ENCODE measurements at places on chromosomes 5 and 9.

GRCh38 chr5:114419959-114420358, 58.1 kb downstream of the KCNN2 start:
- DNase-seq = no peak

GRCh38 chr5:54518818-54519508, 1.4 kb downstream of the SNX18 start:
- DNase-seq = no peak

DNA sequence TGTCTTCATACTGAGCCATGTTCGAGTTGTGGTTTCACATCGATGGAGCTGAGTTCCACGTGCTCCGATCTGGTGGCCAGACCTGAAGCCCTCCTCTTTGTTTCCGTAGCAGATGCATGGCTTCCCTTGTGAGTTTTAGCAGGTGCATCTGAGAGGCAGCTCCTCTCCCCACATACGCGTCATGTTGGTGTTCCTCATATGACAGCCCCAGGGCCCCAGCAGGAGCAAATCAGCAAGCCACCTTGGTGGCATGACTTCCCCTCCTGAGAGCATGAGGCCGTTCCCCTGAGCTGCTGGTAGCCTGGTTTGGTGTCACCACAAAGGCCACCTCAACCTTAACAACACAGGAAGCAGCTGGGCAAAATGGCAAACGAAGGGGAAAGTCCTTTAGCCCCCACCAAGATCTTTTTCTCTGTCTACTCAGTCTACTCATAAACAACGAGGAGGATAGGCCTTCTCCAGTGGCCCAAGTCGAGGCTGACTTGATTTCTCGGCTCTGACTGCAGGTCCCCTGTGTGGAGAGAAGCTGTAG, 5.9 kb downstream of the CYFIP2 start:
- no peak for DNase-seq

GRCh38 chr5:173018358-173018757, 34.8 kb downstream of the ATP6V0E1 start:
- DNase-seq = no peak

DNA sequence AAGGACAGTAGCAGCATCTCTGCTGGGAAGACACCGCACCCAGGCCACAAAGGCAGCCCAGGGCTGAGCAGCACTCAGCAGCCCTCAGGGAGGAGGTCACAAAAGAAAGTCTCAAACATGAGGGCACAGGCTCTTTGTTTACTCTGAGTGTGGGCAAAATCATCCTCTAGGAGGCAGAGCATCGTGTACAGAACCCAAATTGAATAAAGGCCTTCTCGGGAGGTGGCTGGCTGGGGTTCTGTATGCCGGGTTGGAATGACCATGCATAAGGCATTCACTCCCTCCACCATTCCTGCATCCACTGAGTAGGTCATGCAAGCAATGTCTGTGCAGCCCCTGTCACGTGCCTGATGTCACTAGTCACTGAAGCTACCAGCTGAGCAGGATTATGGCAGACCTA, 412.8 kb downstream of the SPOCK1 start:
- no peak for DNase-seq

GRCh38 chr9:113228130-113228665, 6.9 kb downstream of the SLC31A1 start:
- DNase-seq = no peak

DNA sequence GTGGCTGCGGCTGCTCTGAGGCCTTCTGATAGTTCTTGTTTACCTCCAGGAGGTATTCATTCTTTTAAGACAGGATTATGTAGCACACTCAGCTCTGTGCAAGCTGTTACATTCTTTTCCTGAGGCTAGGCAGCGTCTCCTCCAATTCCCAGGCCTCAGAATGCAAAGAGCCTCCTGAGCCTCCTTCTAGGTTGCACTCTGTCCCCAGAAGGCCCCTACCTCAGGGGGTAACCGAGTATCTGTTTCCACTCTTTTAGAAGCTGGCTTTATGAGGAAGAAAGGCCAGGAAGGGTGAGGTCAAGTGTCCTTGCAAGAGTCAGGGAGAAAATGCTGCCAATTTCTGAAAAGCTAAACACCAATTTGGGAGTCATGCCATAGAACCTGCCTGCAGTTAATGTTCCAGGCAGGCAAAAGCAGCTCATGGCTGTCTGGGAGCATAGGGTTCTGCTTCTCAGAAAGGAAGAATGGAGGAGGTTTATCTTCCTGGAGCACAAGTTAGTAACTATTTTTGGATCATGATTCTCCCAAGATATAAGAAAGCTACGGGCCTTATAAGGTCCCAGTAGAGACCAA, 178.9 kb downstream of the SEMA6A start:
- DNase-seq = no peak

GRCh38 chr9:26221290-26221689, 543.0 kb upstream of the TUSC1 start:
- no peak for DNase-seq

GRCh38 chr5:83724001-83724400, 3.3 kb upstream of the HAPLN1 start:
- DNase-seq = no peak

GRCh38 chr9:136671646-136672430, 9.1 kb downstream of the EGFL7 start:
- no peak for DNase-seq

- no peak for DNase-seq
These were observed 16.4 kb upstream of the SPINK6 start for GRCh38 chr5:148186248-148187003.

DNA sequence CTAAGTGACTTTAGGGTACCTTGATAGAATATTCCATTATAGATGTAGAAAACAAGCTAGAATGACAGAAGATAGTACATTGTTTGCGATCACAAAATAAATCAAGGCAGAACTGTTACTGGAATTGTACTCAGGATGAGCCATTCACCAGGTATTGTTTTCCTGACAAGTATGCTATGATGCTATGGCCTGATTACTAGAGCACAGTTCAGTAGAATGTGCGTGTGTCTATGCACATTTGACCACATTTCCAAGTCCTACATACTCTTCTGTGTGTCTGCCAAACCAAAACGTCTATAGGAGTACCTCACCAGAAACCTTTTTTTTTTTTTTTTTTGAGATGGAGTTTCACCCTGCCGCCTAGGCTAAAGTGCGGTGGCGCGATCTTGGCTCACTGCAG, 43.3 kb upstream of the CDC42SE2 start:
- no peak for DNase-seq

DNA sequence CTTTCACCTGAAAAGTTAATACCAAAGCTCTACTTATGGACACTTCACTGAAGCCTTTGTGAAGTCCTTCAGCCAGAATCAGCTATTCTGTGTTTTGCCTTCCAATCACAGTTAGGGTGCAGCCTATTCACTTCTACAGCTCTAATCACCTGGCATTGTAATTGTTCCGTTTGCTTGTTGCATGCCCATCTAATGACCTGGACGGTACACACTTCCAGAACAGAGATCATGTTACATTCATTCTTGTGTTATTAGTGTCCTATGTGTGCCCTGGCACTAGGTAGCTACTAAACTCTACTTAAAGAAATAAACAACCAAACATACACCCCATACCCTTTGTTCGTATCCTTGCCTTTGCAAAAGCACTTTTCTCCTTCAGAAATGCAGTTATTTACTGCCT, 1162.9 kb upstream of the WWC1 start:
- DNase-seq = no peak

DNA sequence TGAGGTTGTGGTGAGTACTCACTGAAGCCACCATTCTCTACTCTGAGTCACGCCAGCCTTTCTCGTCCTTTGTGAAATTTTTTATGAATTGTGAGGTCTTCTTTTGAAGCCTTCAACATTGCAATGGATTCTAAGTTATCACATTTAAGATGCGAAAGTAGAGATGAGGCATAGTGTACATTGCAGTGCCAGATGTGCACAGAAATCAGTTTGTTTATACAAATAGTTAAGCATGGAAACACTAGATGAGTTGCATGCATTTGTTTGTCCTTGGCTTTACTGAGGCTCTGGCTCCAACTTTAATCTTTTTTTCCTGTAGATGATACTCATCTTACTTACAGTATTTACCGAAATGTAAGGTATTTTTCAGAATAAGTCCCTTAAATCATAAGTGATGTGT, 453.7 kb upstream of the RIOK2 start:
- DNase-seq = peak; percentile 31

DNA sequence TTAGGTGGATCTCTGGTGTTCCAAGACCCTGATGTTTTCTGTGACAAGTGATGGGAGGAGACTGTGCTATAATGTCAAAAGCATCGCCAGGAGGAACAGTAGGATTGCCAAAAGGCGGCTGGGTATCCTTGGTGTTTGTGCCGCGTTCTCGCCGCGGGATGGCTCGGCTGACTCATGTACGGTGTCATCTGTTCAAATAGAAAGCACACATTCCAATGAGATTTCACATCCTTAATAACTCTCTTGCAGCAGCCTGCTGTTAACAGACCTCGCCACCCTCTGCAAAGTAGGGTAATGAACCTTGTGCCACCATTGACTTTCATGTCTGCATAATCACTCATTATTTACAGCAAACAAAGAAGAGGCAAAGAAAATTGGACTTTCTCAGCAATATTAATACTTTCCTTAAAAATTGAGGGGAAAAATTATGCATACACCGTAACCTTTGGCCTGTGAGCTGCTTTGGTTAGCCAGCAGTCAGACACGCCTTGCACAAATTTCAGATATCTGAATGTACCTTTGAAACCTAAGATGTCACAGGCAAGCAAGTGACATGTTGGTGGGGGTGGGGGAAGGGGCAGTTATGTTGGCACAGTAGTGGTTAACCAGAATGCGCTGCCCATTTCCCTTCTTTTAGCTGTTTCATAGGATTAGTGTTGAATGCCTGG, 289.4 kb downstream of the EFNA5 start:
- no peak for DNase-seq

- no peak for DNase-seq
These were observed 299.1 kb upstream of the EFNA5 start for GRCh38 chr5:107969847-107970246.

GRCh38 chr9:120307599-120307998, 272.4 kb downstream of the CDK5RAP2 start:
- no peak for DNase-seq

Measured in AG09319 (cell line).